Amniotic epithelial cell (primary cell): ENCODE measurements at places on chromosomes 12 and 14.

DNA sequence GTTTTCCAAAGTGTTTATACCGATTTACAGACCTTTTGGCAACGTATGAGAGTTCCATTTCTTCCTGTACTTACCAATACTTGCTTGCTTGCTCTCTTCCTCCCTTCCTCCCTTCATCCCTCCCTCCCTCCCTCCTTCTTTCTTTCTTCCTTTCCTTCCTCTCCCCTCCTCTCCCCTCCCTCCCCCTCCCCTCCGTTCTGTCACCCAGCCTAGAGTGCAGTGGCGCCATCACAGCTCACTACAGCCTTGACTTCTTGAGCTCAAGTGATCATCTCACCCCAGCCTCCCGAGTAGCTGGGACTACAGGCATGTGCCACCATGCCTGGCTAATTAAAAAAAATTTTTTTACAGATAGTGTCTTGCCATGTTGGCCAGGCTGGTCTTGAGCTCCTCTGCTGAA lies 40.4 kb downstream of the DIP2B start:
- DNase-seq: no peak

- DNase-seq: no peak
Observed at GRCh38 chr12:120284381-120284780, 7.3 kb downstream of the RNU4-2 start.

DNA sequence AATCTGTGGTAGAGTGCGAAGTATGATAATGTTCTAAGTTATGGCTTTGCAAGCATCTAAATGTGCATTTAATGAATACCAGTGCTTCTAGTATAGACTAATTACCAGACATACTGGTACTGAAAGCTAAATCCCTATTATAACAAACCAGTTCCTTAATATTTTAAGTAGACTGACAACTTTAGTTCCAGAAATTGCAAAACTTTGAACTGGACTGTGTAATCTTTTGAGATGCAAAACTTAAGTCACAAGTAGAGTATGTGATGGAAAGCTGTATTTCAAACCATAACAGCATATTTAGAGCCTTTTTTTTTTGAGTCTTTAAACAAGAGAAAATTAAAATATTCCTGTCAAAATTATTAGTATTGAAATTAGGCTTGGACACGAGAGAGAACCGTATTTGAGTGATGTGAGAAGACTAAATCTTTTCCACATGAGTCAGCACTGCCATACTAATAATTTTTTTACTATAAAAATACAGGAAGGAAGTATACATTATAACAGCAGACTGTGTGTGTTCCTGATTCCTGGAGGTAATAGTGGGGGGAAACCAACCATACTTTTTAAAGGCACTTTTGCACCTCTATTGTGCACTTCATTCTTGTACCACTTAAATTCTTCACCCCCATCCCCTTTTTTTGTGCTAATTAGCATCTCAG lies 45.5 kb downstream of the PPM1A start:
- DNase-seq: peak; percentile 32

DNA sequence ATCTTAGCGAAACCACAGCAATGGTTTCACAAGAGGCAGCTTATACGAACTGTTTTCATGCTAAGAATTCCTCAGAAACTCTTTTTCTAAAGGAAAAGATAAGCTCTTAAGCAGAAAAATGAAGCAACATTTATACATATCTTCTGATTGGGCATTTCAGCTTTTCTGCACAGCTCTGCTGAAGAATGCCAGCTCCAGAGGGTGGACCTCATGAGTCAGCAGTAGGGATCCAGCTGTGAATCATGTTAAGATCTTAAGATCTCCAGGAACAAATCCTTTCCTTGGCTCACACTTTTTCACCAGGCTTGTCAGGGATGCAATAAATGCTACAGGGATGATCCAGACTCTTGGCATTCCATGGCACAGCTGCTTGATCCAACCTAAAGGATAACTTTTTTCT lies 477.1 kb upstream of the CCDC196 start:
- DNase-seq: peak; percentile 100

GRCh38 chr12:112904571-112904970 lies 2.2 kb upstream of the OAS1 start:
- DNase-seq: no peak

- no peak for DNase-seq
Observed at GRCh38 chr12:5716201-5716600, 228.9 kb downstream of the ANO2 start.

DNA sequence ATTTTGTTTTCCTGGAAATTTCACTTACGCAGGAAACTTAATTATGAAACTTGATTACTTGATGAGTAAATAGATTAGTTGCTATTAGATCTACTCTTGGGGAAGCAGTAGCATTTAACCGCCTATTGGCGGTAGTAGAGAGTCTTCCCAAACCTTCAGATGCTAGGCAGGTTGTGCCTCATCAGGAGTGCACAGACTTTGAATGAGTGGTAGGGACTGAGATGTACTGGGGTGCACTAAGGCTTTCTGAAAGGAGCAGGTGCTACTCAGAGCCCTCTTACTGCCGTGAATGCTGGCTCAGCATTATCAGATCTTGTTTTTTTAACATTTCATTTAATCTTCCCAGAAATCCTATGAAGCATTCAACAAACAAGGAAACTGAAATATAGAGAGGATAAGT lies 7.7 kb downstream of the GATC start:
- peak; percentile 30 for DNase-seq

DNA sequence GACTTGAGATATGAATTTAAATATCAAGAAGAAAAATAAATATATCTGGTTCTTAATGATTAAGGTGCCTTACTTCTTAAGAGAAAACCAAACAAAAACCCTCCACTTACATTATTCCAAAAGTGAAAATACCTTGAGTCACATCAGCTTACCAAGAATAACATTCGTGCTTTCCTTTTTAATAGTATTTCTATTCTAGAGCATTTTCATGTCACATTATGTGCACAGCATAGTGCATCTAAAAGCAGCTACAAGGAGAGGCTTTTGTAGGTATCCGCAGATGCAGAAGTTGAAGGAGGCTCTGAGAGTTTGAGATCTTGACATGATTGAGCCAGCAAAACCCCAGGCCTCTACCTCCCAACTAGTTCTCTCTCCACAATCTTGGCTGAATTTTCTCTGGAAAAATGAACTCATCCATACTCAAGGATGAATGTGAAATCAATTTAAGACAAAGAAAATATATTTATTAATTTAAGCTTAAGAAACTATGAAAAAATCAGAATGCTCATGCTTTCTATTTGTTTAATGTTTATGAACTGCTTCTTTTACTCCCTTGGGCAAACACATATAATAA lies 275.0 kb downstream of the AKAP6 start:
- DNase-seq: no peak

DNA sequence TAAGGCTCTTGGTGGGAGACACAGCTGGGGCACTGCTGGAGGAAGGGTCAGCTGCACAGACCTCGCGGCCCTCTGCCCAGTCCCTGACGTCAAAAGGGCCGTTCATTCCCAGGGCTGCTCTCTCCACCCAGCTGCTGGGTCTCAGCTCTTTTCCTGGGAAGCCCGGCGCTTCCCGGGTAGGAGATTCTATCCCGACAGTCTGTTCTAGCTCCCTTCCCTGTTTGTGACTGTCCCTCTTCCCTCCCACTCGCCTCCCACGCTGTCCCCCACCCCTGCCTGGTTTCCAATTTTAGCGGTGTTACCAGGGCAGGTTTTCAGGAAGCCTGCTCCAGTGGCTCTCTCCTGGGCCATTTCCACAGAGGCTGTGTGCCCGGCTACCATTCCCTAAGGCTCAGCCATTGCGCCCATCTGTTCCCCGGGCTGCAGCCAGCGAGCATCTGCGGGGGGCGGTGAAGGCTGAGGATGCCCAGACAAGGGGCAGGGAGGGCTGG lies 186.6 kb downstream of the CACNA1C start:
- DNase-seq: no peak

DNA sequence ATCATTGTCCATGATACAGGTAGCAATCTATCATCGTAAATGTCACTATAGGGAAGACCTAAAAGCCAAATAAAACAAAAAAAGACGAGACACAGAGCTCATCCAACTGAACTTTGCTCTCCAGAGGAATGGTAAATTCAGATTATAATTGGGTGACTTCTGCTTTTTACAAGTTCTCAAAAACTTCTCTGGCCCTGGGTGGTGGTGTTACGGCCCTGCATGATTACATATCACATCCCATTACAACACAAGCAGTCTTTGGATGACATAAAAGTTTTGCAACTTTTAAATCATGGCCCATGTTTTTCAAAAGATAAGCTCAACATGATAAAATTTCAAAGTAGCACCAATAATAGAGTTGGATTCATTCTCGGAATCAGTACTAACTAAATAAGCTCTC lies 299.6 kb downstream of the DIO2 start:
- peak; percentile 0 for DNase-seq

DNA sequence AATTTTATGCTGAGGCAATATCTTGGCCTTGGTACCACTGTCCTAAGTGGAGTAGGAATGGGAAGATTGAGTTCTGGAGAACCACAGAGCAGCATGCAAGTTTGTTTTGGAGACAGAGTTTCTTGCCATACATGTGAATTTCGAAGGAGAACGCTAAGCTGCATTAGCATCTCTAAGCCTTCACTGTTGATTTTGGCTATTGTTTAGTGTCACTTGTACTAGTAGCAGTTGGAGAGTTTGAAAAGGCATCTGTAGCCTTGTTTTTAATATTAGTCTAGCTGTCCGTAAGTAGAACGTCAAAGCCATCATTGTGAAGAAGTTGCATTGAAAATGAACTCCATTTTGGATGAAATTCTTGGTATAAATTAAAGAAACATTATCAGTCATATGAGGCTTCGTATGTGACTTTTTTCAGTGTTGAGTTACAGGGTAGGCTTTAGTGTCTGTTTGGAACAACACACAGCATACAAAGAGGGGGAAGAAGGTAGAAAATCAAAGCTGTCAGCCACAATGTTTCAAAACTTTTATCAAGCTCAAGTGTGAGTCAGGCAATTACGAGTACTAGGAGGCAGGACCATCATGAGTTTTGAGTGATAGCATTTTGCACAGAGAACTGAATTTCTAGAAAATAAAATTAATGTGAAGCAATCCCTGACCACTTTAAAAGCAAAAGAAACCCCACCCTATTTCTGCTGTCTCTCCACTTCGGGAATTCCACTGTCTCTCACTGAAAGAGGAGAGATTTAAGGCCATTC lies 70.2 kb upstream of the NAV3 start:
- DNase-seq: peak; percentile 83

DNA sequence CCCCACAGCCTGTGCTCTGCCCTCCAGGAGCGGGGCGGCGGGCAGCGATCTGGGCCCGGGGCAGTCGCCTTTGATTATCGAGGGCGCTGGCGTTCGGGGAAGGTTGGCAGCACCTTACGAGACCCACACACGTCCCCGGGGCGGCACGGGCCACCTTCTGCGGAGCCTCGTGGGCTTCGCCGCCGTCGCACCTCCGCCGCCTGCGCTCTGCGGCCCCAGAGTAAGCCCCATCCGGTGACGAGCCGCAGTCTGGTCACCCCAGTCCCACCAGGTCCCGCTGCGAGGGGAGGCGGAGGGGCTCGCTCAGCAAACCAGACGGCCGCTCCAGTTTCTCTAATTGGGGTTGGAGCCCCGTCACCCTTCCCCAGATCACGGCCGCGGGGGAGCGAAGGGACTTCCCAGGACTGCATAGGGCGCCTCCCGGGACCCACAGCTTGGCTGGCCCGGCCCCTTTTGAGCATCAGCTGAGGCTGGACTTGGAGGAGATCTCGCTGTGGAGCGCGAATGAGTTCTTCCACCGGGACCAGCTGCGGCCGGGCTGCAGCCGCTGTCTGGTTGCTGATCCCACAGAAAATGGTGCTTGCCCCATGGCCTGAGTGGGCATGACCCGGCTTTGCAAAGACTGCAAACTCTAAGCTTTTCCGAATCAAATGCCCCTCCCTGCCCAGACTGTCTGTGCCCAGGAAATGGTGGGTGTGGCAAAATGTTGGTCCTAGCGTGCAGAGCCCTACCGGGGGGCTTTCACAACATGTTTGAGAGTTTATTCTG lies 560 bp downstream of the LGALS3 start:
- DNase-seq: peak; percentile 56

DNA sequence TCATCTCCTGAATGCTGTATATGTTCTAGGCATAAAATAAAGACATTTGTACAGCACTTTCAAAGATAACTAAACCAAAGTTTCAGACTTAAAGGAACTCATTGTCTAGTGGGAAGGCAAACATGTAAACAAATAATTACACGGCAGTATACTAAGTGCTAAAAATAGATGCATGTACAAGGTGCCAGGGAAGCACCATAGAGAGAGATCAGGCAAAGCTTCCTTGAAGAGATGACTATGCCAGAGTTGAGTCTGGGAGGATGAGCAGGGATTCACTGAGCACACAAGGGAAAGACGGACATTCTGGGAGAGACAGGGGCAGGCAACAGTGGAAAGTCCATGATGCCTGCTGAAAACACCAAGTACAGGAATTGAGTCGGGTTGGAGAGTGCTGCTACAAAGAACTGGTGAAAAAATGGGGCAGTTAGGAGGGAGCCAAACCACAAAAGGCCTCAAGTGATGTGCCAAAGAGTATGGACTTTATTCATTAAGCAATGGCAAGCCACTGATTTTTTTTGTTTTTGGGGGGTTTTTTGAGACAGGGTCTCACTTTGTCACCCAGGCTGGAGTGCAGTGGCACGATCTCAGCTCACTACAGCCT lies 26.8 kb downstream of the ANKS1B start:
- no peak for DNase-seq

GRCh38 chr12:132873724-132874123 lies 13.7 kb downstream of the CHFR start:
- DNase-seq: no peak

DNA sequence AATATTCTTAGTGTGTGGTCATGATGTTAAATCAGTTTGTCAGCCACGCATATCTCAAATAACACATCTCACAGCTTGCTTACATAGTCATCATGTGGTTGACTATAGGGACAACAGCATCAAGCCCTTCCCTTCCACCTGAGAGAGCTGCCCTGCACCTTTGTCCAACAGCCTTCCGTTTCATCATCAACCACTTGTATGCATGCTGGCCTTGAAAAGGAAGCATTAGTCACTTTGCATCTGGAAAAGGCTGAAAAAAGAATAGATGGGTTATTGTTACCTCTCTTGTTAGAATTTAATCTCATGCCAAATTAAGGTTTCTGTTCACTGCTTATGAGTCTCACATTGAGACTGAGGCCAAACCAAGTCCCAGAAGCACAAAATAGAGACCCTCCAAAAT lies 1586.5 kb upstream of the SEL1L start:
- DNase-seq: no peak

GRCh38 chr14:98130691-98131090 lies 1141.3 kb downstream of the BCL11B start:
- no peak for DNase-seq

DNA sequence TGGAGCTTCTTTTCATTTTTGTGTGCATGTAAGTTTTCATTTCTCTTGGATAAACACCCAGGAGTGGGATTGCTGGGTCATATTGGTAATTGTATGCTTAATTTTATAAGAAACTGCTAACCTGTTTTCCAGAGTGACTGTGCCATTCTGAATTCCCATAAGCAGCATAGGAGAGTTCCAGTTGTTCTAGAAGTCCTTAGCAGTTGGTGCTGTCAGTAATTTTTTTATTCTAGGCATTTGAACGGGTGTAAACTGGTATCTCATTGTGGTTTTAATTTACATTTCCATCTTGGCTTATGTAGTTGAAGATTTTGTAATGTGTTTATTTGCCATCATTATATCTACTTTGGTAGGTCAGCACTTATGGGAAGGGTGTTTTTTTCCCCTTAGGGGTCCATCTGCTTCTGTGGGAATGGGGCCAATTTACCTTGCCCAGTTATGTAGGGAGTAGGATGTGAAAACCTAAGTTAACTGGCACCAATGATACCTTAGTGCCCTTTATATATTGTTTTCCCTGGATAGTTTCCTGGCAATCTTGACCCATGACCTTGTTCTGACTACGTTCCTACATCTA lies 202.9 kb downstream of the AKAP6 start:
- no peak for DNase-seq

GRCh38 chr14:21668377-21668776 lies 5.2 kb downstream of the OR4E1 start:
- peak; percentile 87 for DNase-seq
